Lung (tissue), 17 donors: ENCODE measurements at places on chromosomes 5 and 9. TPM values are rescaled to one million over a fixed set of nuclear protein-coding genes. Genes with fewer than 3 reads are reported as not detected.
A peak's percentile ranks its signal among the peaks of the same experiment; 100 is the strongest.

DNA sequence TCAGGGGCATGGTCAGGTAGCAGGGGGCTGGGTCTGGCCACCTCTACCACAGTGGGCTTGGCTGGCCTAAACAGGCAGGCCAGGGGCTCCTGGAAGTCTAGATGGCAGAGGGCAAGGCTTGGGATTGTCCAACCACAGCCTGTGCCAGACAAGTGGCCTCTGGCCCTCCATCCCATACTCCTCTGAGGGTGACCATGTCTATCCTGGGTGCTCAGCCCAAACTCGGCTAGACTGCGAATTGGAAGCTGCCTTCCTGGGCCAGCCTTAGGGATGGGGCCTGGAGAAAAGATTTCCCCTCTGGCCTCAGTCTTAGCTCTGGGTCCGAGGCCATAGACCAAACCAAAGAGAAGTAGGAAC, 110.5 kb downstream of the PHF2 start:
- no peak for DNase-seq

- DNase-seq = no peak
These were observed 61.1 kb upstream of the SAP30L start for GRCh38 chr5:154384480-154385235.

DNA sequence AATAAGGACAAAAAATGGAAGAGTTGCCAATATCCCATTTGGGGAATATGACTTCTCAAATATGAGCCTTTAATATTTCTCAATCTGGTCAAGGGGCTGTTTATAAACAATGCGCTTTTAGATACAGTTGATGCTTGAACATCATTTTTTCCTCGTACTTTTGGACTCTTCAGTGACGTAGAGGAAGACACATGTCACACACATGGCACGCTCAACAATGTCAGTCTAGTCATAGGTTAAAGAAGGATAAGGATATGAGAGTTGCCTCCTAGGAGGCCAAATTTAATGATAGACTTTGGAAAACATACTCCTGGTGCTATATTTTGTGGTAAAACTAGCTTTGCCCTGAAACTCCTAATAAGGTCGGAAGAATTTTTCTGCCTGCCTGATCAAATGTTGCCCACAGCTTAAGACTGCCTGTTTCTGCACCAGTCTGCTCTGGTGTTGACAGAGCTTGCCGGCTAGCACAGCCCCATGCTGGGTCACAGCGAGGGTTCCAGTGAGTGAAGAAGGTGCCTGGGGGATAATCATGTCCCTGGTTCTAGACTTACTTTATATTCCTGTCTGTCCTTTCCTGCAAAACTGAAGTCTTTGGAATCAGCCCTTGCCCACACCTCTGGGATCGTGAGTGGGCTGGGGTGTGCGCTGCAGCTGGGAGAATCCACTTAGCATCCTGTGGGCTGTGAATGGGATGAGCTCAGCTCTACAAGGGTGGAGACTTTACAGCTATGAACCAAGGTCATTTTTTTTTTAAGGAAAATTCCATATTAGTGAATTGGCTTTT, 230.8 kb upstream of the IRX4 start:
- DNase-seq = no peak

C5 gene
- polyA plus RNA-seq = 9.8 TPM

TEK gene
- 5.9 TPM for polyA plus RNA-seq

- DNase-seq = no peak
These were observed 34.1 kb upstream of the PAM start for GRCh38 chr5:102720969-102721368.

DNA sequence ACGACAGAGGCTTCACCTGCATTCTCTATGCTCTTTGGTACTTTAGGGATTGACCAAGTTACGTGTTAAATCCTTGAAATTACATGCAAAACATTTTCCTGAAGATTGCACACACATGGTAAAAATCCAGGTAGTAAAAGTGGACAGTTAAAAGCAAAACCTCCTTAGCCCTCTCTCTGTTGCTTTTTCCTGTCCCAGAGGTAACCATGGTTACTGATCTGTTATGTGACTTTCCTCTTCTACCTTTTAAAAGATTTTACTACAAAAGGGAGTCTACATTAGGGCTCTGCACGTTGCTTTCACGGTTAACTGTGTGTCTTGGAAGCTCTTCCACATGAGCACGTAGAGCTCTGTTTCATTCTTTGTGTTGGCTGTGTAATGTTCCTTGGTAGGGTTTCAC, 97.0 kb downstream of the PPARGC1B start:
- no peak for DNase-seq

DNA sequence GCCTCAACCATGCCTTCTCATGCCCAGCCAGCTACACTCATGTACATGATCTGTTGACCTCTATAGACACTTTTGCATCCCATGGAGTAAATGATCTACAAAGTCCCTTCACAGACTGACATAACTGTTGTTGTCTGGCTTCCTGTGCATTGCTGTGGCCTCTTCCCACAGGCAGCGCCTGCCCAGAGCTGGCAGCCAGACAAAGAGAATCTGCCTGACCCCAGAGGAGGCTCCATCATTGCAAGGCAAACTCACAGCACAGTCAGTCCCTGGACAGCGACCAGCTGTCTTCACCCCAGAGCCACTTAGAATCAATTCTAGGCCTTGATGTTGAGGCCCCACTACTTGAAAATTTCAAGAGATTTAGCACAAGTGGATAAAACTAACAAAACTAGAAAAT, 65.5 kb downstream of the INSYN2B start:
- DNase-seq = peak; percentile 86

WNT8A gene
- polyA plus RNA-seq = not detected

DNA sequence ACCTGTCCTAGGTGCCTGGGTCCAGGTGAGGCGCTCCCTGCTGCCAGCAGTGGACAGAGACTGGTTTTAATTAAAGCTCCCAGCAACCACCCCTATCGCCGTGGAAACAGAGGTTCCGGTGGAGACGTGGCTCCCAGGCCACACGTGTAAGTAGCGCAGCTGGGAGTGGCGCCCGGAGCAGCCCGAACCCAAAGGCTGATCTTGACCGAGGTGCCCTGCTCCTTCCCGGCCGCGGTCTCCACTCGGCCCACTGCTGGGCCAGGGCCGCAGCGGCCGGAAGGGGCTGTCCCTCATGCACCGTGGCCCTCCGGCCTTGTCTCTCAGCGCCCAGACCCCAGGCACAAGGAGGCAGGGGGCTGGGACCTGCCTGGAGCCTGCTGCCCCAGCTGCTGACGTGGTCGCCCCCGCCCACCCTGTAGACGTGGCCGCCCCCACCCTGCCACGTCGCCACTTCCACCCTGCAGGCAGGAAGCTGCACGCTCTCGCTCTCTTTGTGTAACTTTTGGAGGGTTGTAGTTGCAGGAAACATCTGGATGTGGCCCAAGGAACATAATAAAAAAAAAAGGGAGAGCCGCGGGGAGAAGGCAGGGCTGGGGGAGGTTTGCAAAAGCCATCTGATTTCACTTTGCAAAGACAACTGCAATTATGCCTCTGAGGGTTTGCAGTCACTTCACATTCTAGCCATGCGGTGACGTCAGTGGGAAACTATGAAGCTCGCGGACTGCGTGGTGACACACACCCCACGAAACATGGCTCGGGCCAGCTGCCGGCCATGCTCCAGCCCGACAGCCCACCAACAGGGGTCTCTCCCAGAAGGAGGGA, 129.9 kb downstream of the RXRA start:
- peak; percentile 97 for DNase-seq

DNA sequence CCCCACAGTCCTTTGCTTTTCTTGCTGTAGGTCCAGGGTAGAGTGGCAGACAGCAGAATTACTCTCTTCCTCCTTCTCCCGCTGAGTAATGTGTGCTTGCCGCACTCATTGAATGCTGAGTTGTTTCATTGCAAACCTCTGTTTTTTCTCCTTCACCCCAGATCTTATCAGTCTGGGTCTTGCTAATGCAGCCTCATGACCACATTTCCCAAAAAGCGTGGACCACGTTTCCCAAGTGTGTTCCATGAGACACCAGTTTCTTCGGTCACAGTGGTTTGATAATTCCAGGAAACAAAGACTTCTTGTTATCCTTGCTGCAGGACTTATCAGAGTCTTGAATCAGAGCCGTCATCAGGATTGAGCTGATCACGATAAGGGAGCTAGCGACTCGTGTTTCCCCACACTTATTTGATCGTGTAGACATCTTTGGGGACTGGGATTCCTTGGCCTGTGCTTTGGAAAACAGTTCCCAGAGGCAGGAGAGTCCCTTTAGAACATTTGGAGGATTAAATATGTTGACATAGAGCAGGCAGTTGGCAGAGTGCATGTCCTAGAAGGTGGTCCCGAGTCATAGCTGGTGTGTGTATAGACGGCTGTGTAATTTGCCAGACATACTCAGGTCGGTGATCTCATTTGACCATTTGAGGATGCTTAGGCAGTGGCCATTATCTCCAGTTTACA, 4.4 kb downstream of the LRRC8A start:
- no peak for DNase-seq

DNA sequence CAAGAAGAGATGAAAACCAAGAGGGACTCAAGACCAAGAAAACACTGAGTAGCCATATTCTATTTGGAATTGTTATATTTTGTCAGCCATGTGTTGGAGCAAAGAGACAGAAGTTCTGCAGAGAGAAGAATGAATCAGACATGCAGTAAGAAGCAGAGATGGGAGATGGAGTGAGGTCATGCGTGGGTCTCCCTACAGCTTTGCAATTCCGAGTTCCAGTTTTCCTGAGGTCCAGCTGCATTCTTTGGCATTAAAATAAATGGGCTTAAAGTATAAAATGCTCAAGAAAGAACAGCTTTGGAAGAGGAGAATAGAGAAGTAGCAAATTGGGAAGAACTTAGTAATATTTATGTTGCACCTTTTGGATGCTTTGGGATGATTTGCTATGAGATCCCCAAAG, 361.6 kb downstream of the NPR3 start:
- no peak for DNase-seq

DNA sequence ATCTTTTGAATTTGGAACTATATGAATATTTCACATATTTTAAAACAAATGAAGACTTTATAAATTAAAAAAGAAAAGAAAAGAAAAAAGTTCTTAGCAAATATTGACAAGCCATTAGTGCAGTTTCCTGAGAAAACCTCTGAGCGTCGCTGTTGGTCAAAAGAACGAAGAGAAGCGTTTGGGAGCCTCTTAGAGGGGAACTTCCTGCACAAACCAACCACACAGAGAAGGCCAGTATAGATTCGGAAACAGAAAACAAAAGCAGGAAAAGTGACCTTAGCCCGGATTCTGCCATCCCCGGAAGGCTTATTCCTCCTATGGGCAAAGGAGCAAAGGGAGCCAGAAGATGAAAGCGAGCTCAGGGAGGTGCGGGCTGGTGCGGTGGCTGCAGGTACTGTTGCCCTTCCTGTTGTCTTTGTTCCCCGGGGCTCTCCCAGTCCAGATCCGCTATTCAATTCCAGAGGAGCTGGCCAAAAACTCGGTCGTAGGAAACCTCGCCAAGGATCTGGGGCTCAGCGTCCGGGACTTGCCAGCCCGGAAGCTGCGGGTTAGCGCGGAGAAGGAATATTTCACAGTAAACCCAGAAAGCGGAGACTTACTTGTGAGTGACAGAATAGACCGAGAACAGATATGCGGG, at the start of gene PCDHGB2:
TSS of gene PCDHGB2 (plus strand) at position 205 of the 637 bp plus-strand sequence. CDS start at position 347, 142 bp downstream.
- peak; percentile 43 for DNase-seq

DNA sequence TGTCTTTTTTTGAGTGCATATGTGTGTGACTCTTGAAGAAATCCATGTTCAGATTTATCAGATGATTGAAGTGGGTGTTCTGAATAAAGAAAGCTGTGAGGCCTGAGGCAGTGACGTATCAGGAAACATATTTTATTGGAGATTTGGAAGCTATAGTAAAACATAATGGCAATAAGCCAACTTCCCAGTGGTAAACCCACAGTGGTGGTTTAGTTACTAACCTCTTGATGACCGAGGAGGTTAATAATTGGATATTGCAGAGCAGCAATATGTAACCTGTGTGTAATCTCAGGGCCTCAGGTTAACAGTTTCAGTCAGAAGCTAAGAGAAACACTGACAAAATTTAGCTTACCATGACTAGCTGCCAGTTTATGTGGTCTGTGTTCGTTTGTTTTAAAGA, 6.9 kb downstream of the RGMB start:
- DNase-seq = no peak

DNA sequence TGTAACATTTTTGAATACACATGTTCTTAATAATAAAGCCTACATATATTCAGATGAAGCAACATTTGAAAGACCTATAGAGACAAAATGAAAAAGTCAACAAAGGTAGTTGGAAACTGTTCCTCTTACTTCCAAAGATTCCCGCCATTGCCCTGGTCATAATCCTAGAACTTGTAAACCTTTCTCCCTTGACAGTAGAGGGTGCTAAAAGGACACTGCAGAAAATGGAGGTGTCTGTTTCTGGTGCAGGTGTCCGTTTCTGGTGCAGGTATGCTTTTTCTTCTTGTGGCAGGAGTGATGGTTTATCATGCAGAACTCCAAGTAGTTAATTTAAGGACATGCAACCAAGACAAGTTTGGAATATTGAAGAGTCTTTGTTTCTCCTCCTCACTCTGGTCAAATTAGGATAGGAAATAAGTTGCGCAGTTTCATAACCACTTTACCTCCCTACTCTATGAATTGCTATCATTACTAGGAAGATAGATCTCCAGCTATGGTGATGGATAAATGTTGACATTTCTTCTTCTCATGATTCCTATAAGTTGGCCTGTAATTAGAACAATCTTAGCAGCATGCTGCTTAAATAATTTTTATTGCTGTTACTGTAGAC, 56.0 kb upstream of the FAM174A start:
- no peak for DNase-seq

DNA sequence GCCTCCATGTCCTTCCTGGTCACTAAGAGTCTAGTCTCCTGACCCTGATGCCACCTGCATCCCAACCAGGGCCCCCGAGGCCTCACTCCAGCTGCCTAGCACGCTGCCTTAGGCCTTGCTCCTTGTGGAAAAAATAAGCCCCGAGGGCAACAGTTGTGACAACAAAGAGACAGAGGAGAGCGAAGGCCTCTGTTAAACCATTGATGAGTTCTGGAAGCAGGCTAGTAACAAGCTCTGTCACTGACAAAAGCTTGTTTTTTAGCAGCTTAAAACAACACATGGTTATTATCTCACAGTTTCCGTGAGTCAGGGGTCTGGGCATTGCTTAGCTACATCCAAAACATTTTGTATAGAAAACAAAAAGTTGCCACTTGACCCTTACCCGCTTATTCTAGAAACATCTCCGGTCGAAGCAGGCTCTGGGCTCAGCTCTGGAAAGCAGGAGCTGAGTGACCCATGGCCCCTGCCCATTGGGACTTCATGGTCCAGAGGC, 48.2 kb upstream of the TBC1D2 start:
- DNase-seq = no peak

DNA sequence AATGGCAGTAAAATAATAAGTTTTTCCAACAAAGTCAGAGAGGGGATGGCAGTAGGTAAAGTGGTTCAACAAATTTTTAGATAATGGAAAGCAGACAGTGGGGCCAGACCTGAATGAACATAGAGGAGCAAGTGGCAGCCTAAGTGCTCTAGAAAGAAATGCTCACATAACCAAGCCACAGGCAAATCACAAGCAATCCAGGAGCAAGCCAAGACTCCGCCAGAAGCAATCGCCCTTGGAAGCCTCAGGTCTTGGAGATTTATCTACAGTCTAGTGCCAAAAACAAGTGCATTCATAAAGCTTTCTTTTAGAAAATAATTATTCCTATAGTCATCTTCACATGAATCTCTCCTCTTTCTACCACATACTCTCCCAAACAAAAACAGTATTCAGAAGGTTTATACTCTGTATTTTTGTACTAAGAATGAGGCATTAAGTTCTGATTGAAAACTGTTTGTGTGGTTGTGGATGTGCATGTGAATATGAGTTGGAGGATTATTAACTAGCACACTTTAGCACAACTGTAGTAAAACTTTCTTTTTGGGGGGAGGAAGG, 375.5 kb downstream of the CDH9 start:
- DNase-seq = no peak

QSOX2 gene
- 4.9 TPM for polyA plus RNA-seq
